ENCODE measurements at places on chromosomes 6 and 20. TPM values are rescaled to one million over a fixed set of nuclear protein-coding genes. Genes with fewer than 3 reads are reported as not detected.
A peak's percentile ranks its signal among the peaks of the same experiment; 100 is the strongest.

GFRA4 gene
- not detected for total RNA-seq

BCAS1 gene
- total RNA-seq = 0.81 TPM

GPR6 gene
- total RNA-seq = not detected

ANKRD66 gene
- not detected for total RNA-seq

DNA sequence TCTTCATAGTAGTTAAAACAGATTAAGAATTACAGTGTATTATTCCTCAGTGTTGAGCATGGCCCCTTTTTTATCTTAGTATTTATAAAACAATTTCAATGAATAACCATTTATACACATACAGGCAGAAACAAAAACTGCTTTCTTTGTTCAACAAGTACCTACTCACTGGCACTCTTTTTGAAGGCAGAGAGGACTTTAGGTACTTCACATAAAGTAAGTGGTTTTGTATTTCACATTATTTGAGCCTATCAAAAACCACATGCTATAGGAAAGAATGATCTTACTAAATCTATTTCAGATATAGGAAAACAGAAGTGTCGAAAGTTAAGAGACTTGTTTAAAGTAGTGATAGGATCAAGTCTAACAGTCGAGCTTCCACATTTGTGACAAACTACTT, 73.8 kb downstream of the PRKN start:
- H3K36me3 ChIP-seq = no peaks in the 10 kb centered on the region
- H3K27ac ChIP-seq = no peak overlapping the region

- no peak overlapping the region for H3K27ac ChIP-seq
- H3K27me3 ChIP-seq = peaks cover 3% of the 10 kb centered on the region
- no peaks in the 10 kb centered on the region for H3K36me3 ChIP-seq
- H3K4me1 ChIP-seq = peaks cover 18% of the 10 kb centered on the region
- DNase-seq = no peak
Observed at GRCh38 chr6:1797801-1798200, 188.1 kb downstream of the FOXC1 start.

DNA sequence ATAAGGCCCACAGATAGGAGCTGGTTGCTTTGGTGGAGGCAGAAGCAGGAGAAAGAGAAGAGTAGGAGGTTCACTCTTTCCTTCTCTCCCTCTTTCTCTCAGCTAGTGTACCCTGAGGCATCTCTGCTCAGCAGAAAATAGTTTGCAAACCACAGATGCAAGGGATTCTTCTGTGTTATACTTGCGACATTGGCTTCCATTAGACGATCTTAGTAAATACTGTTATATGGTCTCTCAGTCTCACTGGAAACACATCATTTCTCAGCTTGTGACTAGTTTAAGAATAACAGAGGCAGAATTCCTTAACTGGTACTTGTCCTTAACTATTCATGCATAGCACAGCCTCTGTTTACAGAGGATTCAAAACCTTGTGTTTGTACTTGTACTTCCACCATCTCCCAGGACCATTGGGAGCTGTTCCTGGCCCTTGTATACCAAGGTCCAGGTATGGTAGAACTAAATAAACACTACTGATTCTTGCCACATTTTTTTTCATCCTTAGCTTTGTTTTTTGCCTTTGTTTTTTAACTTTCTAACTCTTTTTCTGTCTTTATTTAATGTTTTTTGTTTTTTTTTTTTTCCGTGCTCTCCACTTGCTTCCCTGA, 218.2 kb downstream of the OTOR start:
- no peaks in the 10 kb centered on the region for H3K27me3 ChIP-seq
- H3K4me3 ChIP-seq = no peak overlapping the region
- H3K27ac ChIP-seq = no peak overlapping the region
- H3K4me1 ChIP-seq = no peaks in the 10 kb centered on the region
- no peak for DNase-seq
- no peaks in the 10 kb centered on the region for H3K36me3 ChIP-seq

DNA sequence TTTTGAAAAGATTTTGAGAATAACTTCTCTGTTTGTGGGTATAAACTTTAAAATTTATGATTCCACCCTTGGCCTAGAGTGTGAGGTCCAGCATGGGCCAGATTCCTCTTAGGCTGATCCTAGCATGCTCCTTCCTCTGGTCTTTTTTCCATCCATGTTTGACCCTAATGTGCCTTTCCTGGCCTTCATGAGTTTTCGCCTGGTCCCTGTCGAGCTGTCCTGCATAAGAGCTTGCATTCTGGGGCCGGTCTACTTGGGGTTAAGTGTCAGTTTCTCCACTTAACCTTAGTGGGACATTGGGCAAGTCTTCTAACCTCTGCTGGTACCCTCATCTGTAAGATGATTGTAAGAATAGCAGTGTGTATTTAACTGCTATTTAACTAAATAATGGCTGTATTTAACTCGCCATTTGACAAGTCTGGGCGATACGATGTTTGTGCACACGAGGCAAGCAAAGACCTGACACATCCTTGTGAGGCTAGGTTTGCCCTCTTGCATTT, 40.7 kb upstream of the TAGAP start:
- H3K4me1 ChIP-seq = no peaks in the 10 kb centered on the region
- H3K36me3 ChIP-seq = no peaks in the 10 kb centered on the region
- H3K4me3 ChIP-seq = no peak overlapping the region
- no peaks in the 10 kb centered on the region for H3K27me3 ChIP-seq
- no peak overlapping the region for H3K27ac ChIP-seq

DNA sequence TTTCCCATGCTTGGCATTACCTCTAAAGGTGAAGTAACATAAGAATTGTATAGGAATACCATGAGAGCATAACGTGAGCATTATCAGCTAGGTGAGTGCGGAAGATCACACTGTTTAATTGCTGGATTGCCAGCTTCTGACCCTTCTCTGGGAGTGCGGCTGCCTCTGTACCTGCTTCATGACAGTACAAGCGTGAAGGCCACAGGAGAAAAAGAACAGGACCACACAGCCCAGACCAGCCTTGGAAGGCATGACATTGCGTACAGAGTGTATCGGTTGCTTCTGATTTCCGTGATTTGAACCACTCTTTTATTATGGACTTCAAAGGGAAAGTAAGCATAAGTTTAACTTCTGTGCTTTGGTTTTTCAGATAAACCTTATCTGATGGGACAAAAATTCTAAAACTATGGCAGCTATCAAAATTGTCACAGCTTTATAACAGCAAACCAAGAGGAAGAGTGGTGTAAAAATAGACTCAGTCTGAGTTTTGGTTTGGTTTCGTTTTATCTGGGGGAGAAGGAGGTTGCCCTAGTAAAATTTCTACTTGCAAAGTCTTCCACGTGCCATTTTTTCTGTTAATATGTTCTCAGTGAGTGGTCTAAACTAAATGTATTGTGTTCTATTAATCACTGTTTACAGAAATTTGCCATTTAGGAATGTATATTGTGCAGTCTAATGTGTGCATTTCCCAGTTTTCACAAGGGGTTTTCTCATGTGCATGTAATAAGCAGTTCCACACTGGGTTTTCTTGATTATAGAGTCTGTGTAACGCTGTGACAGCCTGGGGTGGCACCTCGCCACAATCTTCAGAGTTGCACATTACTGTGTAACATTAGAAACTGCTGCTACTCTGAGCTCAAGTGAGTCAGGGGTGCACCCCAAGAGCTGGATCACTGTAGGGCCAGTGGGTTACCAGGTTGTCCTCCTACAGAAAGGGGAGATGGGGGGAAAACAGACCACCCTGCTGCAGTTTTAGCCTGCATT, 97.3 kb downstream of the RPP40 start:
- H3K36me3 ChIP-seq = peaks cover 9% of the 10 kb centered on the region
- DNase-seq = no peak
- no peaks in the 10 kb centered on the region for H3K27me3 ChIP-seq
- H3K27ac ChIP-seq = no peak overlapping the region
- no peak overlapping the region for H3K4me3 ChIP-seq

DNA sequence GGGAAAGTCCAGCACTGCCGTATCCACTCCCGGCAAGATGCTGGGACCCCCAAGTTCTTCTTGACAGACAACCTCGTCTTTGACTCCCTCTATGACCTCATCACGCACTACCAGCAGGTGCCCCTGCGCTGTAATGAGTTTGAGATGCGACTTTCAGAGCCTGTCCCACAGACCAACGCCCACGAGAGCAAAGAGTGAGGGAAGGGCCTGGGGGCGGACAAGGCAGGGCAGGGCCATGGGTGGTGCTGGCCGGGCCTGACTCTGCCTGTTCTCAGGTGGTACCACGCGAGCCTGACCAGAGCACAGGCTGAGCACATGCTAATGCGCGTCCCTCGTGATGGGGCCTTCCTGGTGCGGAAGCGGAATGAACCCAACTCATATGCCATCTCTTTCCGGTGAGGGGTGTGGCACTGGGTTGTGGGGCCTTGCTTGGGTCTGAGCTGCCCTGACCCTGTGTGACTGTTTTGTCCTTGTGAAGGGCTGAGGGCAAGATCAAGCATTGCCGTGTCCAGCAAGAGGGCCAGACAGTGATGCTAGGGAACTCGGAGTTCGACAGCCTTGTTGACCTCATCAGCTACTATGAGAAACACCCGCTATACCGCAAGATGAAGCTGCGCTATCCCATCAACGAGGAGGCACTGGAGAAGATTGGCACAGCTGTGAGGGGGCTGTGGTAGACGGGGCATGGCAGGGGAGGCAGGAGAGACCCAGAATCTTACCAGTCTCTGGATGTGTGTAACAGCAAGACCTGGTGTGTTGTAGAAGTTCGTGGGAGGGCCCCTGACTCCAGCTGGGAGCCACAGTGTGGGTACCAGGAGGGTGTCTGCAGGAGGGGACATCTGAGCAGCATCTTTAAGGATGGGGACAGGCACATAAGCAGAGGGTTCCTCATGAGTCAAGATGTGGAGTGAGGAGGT, 29.1 kb downstream of the PLCG1 start:
- H3K27ac ChIP-seq = no peak overlapping the region
- peaks cover 29% of the 10 kb centered on the region for H3K36me3 ChIP-seq
- no peaks in the 10 kb centered on the region for H3K4me1 ChIP-seq
- H3K27me3 ChIP-seq = no peaks in the 10 kb centered on the region
- no peak for DNase-seq

DNA sequence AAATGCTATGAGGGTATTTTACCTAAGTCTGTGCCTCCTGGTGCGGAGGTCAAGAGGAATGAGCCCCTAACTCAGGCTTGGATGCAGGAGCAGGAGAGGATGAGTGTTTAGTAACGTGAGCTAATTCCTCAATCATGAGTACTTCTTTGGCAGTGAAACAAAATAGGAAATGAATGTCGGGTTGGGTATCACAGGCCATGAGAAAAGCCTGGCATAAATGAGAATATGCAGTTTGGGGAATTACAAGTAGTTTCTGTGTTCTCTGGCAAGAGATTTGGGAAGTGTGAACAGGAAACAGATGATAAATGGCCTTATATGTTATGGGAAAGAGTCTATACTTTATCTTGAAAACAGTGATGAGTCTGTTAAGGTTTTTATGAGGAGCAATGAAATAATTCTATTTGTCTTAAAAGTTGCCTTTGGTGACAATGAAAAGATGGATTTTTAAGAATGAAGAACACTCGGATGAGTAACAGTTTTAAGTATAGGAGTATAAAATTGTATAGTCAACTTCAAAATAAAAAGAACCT, 59.0 kb upstream of the RNF146 start:
- DNase-seq = no peak
- H3K4me1 ChIP-seq = peaks cover 9% of the 10 kb centered on the region
- H3K4me3 ChIP-seq = no peak overlapping the region

GRCh38 chr20:53819973-53820451, 226.4 kb upstream of the ZNF217 start:
- no peak overlapping the region for H3K4me3 ChIP-seq
- H3K27me3 ChIP-seq = no peaks in the 10 kb centered on the region
- no peaks in the 10 kb centered on the region for H3K36me3 ChIP-seq

DNA sequence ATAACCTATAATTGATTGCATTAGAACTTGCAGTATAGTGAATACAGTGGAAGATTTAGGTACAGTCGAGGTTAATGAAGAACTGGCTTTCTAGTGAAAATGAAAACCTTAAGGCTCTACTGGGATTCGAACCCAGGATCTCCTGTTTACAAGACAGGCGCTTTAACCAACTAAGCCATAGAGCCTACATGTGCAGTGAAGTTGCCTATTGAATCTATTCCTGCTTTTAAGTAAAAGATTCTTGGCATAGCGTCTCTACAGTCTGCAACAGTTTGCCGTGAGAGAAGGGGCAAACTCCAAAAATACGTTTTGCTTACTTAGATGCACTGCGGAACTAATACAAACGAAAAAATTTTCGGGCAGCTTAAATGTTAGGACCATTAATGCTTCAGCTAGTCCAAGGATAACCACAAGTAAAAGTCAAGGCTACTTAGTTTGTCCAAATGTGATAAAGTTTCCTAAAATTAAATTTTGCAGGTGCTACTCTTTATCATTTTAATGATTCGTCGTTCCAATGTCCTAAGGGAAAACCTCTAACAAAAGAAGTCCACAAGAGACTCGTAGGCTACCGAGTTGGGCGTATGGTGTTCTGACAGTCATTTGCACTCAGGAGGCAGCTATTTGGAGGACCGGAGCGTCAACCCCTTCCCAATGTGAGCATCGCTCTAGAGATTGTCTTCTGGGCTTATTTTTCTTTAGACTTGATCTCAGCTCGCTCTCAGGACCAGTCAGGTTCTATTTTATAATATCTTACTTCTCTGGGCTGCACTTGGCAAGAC, 31.3 kb upstream of the ZSCAN23 start:
- peaks cover 20% of the 10 kb centered on the region for H3K27me3 ChIP-seq
- DNase-seq = no peak
- H3K4me3 ChIP-seq = peak overlapping the region; percentile 62
- no peak overlapping the region for H3K27ac ChIP-seq

GRCh38 chr6:134642279-134642678, 307.6 kb downstream of the ALDH8A1 start:
- peaks cover 4% of the 10 kb centered on the region for H3K4me1 ChIP-seq
- H3K27ac ChIP-seq = no peak overlapping the region
- no peaks in the 10 kb centered on the region for H3K36me3 ChIP-seq
- H3K4me3 ChIP-seq = no peak overlapping the region

GRCh38 chr6:3660473-3660872, 91.0 kb downstream of the PXDC1 start:
- no peak overlapping the region for H3K4me3 ChIP-seq
- H3K27me3 ChIP-seq = peaks cover 8% of the 10 kb centered on the region
- DNase-seq = no peak
- no peak overlapping the region for H3K27ac ChIP-seq
- H3K36me3 ChIP-seq = no peaks in the 10 kb centered on the region

- DNase-seq = no peak
- no peak overlapping the region for H3K27ac ChIP-seq
- H3K27me3 ChIP-seq = no peaks in the 10 kb centered on the region
- no peaks in the 10 kb centered on the region for H3K4me1 ChIP-seq
Observed at GRCh38 chr6:16533721-16534136, 227.5 kb downstream of the ATXN1 start.

- no peak overlapping the region for H3K4me3 ChIP-seq
- no peaks in the 10 kb centered on the region for H3K27me3 ChIP-seq
- no peak overlapping the region for H3K27ac ChIP-seq
- no peak for DNase-seq
- H3K36me3 ChIP-seq = no peaks in the 10 kb centered on the region
Observed at GRCh38 chr6:142551274-142551811, 249.5 kb downstream of the ADGRG6 start.
